ENCODE measurements at places on chromosomes 3 and 15.

DNA sequence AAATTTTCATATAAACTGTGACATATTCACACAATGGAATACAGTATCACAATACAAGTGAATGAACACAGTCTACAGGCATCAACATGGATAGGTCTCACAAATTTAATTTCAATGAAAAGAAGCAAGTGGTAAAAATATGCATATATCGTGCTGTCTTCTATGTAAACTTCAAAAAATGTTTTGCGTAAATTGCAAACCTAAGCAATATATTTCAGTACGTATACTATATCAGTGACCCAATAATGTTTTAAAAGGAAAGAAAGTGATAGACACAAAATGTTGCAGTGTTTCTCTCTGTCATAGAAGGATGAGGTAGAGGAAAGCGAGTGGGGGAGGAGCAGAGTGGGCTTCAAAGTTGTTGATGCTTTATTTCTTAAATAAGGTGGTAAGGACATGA is 468.4 kb upstream of the CNTN3 start:
- DNase-seq = no peak

DNA sequence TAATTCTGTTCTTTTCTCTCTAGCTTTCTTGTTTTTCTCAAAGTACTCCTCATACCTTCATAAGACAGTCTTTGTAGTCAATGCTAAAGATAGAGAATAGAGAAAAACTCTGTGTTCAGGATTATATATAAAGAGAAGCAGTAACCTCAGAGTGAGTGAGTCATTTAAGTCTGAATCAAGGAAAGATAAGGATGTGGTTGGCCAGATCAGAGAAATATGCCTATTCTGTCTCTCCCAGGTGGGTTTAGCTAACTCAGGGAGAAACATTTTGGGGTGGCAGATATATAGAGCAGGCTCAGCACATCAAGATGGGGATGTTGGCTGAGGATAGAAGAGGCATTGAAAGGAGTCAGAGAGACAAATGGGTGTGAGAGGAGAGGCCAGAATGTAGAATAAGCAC is 31.4 kb downstream of the GTF2E1 start:
- DNase-seq = no peak

DNA sequence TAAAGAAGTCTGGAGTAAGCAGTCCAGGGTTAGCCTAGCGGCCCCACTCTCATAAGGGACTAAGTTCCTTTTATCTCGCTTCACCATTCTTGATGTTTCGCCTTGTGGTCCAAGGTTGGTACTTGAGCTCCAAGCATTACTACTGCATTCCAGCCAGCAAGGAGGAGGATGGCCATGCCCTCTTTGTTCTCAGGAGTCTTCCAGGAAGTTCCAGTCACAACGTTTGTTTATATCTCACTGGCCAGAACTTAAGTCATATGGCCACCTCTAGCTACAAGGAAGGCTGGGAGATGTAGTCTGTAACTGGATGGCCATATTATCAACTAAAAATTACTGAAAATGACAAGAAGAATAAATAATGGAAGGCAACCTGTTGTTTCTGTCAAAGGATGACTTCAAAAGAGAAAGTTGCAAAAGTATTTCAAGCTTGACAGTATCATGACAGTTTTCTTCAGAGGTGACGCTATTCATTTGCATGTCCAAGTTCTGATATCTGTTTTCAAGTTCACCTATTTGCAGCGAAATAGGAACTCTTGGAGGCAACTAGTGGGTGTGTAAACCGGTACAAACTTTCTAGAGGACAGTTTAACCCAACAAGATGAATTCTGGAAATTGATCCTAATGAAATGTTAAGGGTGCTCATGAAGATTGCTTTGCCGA is 118.6 kb downstream of the PGPEP1L start:
- DNase-seq = no peak

GRCh38 chr15:99755692-99756409 is 22.6 kb upstream of the LYSMD4 start:
- no peak for DNase-seq

GRCh38 chr3:121895736-121896135 is 1.5 kb downstream of the SLC15A2 start:
- DNase-seq = no peak

DNA sequence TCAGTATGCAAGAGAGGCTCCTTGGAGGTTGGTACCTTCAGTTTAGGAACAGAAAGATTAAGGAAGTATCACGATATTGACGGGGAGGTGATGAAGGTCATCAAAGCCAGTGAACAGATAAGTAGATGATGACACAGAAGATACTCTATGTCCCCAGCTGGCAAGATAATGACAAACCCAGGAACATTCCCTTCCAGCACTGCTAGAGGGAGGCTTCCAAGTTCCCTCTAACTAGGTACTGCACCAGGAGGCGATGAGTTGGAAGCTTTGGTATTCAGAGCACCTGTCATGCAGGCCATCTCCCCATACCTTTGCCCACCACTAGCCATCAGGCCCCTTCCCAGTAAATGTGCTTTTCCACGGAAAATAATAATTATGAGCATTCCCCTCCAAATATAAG is 40.8 kb downstream of the NBEAL2 start:
- DNase-seq = no peak

DNA sequence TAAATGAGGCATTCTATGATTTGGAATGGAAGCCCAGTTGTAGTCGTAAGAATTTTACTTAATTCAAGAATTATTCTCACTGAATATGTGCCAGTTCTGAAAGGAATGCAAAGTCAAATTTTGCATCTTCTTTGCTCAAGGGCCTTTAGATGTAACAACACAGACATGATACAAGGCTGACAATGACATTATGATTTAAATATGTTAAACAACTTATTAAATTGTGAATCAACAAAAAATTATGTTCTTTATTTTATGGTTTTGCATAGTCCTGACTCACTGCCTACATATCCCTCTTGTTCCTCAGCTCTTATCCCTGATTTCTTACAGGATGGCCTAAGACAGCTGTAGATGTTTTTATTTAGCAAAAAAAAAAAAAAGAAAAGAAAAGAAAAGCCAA is 170.9 kb upstream of the NR2E3 start:
- no peak for DNase-seq

DNA sequence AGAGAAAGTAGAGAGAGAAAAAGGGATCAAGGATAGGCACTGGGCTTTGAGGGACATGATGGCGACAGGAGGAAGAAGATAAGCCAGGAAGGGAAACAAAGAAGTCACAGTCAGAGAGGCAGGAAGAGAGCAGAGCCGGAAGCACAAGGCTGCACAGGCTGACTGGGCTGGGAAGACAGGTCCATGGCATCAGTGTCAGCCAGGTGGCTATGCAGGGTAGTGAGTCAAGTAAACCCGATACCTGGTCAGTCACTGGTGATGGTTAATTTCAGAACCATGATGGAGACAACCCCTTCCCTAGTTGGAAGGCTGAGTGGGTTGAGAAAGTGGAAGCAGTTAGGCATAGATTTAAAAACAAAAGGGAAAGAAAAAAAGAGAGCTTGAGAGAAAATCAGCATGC is 203.8 kb downstream of the EPHB1 start:
- no peak for DNase-seq

GRCh38 chr15:38758043-38758442 is 193.4 kb upstream of the RASGRP1 start:
- DNase-seq = no peak

GRCh38 chr15:70495991-70496599 is 267.3 kb downstream of the UACA start:
- DNase-seq = no peak

DNA sequence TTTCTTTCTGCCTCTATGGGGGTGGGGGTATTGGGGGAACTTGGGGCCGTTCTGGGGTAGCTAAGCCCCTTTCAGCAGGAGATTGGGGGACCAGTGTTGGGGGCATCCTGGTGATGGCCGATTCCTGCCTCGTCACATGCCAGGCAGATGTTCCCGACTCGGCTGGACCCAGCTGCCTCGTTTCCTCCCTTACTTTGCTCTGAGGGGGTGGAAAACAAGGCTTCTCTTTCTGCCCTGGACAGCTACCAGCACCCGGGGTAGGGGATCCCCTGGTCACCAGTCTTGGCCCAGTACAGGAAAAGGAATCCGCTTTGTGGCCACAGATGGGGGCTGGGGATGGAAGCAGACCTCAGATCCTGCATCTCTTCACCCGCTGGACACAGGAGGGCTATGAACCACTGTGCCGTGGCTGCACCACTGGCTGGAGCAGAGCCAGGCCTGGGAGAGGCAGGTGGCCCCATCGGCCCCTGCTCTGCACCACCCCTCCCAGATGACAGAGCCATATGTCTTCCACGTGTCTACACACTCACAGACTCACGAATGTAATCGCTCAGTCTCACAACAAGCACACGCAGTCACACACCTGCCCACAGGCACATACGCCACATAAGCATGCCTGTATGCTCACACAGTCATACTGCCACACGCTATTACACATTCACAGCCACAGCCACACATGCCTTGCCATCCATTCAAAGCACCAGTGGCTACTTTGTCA is 12.4 kb downstream of the SNX33 start:
- no peak for DNase-seq

DNA sequence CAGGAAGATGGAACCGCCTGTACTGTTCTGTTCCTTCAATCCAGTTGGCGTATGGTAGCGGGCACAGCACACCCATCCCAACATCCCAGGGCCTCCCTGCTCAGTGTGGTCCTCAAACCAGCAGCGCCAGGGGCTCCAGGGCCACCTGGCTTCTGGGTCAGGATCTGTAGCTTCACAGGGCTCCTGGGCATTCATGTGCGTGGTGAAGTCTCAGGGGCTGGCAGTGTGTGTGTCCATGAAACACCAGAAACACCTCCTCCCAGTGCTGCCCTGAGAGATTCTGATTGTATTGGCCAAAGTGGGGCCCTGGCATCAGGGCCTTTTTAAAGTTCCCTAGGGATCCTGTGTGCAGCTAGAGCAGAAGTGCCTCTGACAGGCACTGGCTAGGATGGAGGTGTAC is 42.1 kb downstream of the ABTB1 start:
- DNase-seq = no peak

DNA sequence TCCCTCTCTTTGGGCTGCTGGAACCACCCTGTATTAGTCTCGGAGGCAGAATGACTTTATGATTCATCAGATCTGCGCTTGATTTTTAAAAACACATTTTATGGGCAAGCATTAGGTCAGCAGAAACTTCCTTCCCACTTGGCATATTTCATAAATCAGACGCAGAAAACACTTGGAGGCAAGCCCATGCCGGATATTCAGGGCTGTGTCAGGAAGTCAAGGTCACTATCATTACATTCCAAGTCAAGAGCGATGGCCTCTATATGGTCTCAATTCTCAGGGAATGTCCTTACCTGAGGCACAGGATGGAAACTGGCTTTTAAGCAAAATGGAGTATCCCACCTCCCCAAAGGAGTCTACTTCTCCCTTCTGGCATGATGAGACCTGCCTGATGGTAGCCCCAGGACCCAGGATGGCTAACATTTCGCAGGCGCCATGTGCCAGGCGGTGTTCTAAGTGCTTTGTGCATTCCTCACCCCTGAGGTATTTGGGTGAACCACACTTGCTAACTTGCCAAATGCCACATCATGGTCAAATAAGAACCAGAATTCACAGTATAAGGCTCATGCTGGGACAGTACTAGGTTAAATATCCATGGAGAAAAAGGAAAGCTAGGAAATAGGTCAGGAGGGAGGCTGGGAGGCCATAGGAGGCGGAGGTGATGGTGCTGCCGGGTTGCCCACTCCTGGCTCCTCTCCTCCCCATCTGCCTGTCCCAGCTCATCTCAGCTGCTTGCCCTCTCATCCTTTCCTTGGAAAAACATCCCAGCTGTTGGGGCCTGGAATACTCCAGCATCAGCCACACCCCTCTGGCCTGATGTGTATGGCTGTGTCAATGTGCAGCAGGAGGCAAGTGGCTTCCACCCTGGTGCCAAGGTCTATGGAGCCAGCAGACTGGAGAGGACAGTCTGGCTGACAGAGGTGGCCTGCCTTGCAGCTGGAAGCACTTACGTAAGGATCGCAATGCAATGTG is 18.8 kb downstream of the BCL2L10 start:
- DNase-seq = no peak

All from activated CD4-positive, CD25-positive, alpha-beta regulatory T cell (primary cell).